ENCODE measurements at places on chromosomes 4 and X. TPM values are rescaled to one million over a fixed set of nuclear protein-coding genes. Genes with fewer than 3 reads are reported as not detected.

Gene ASMT
- not detected for total RNA-seq

Gene LPAR4
- 0.82 TPM for total RNA-seq

DNA sequence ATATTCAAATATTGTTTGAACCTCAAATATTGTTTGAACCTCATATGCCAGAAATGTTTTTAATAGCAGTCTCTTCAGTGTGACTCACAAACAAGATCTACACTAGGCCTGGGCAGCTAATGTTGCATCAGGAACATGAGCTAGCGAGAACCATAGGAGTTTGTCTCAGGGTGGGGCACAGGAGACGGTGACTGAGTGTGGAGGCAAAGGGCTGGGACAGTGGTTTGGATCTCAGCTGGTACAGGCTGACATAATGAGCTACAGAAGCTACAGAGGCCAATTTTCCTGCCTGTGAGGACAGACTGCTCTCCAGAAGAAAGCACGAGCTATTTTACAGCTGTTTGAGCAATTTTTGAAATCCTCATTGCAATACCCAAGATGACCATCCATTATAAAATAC lies 224.7 kb downstream of the CENPC start:
- DNase-seq: no peak

Gene SPANXA2
- not detected for total RNA-seq

- DNase-seq: no peak
Observed at GRCh38 chrX:38402118-38402517, 49.7 kb downstream of the OTC start.

DNA sequence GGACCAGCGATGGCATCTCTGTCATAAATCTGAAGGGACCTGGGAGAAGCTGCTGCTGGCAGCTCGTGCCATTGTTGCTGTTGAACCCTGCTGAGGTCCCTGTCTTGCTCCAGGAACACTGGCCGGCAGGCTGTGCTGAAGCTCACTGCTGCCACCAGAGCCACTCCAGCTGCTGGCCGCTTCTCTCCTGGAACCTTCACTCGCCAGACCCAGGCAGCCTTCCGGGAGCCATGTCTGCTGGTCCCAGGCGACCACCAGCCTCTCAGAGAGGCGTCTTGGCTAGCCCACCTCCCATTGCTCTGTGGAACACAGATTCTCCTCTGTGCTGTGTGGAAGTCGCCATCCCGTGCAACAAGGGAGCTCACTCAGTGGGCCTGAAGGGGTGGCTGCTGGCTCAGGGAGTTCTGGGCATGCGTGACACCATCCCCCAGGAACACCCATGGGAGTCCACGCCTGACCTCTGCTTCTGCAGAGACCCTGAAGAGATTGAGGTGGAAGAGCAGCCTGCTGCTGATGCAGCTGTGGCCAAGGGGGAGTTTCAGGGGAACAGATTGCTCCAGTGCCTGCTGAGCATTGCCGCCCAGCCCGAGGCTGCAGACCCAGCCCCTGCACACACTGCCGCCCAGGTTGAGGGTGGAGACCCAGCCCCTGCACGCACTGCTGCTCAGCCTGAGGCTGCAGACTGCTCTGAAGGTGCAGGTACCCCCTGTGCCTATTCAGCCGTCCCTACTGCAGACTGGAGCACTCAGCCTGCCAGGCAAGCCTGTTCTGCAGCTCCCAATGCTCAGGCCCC lies 33.1 kb upstream of the CYP4V2 start:
- no peak for DNase-seq

DNA sequence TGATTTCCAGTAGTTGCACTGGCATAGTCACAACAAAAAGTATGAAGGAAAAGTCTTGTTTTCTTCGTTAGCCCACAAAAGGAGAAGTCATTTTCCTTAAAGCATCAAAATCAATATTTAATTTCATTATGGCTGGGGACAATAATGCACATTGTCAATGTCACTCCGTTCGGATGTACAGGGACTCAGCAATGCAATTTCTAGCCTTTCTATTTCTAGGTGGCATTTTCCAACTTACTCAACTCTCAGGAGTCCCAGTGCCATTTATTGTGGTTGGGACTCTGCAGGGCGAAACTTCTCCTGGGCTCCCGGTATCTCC lies 99.6 kb downstream of the CEP135 start:
- DNase-seq: no peak

- no peak for DNase-seq
Observed at GRCh38 chrX:123738378-123738940, 5.6 kb upstream of the THOC2 start.

DNA sequence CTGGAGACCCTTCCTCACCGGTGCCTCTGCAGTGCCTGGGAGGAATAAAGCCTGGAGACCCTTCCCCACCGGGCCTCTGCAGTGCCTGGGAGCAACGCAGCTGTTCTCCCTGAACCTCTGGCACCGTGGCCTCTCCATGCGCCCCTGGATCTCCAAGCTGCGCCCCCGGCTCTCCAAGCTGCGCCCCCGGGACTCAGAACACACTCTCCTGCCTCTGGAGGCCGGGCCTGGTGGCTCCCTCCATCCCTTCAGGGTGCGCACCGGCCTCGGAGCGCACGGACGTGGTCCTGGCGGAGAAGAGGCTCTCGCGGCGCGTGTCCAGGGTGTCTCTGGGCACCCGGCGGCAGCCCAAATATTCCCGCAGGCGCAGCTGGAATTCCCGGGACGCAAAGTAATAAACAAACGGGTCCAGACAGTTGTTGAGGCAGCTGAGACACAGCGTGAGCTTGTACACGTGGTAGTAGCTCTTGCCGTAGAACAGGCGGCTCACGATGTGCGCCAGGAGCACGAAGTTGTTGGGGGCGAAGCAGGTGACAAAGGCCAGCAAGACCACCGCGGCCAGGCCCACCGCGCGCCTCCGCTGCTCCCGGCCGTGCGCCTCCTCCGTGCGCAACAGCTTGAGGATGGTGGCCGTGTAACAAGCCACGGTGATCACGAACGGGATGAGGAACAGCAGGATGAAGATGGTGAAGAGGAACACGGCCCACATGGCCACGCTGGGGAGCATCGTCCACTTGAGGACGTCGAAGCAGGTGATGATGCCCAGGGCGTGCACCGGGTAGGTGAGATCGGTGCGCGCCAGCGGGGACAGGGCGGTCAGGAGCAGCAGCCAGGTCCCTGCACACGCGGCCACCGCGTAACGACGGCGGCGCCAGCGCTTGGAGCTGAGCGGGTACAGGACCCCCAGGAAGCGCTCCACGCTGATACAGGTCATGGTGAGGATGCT lies 12.8 kb upstream of the ASMTL start:
- DNase-seq: no peak

GRCh38 chr4:1972414-1972813 lies 36.4 kb downstream of the NELFA start:
- DNase-seq: no peak

DNA sequence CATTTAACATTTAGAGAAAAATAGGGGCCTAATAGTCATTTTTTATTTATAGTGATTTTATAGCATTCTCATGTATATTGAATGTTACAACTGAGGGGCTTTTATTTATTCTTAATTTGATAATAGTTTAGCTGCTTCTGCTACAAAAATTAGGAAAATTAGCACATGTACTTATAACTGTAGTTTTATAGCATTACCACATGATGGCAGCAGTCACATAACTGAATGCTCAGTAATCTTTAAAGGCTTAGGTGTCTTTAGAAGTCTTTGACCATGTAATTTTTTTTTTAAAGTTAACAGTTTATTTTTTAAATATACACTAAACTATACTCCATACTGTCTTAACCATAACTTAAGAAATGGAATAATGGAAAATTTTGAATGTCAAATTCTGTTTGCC lies 136.6 kb downstream of the STAG2 start:
- DNase-seq: no peak

DNA sequence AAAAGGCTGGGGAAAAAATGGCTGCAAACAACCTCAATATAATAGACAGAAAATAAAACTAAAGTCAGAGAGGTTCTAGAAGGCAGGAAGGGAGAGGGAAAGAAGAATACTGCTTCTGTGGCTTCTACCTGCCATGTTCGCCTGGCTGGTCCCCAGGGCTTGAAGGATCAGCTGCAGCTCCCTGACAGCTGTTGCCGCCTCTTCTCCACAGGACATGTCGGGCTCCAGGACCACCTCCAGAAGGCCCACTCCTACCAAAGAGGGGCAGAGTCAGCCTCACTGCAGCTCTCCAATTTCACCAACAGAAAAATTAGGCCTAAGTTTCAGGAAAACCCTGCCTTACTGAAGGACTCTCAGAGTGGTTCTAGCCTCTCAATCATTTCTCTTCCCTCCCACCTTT lies 44.9 kb downstream of the GATB start:
- no peak for DNase-seq

DNA sequence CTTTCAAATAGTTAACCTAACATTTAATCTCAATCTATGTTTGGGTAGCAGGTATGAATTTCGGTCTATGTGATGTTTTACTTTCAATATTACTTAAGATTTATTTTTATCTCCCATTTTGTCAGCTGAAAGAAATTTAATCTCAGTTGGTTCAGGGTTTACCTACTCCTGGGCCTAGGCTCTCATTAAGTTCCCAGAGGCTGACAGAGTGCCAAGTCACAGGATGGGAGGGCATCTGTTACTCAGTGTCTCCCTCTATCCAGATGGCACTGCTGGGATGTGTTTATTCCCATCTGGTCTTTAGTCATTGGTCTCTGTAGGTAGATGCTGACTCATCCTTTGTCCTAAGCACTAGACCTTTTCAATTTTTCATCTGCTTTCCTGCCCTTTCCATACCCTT lies 129.4 kb upstream of the ARSJ start:
- DNase-seq: no peak

DNA sequence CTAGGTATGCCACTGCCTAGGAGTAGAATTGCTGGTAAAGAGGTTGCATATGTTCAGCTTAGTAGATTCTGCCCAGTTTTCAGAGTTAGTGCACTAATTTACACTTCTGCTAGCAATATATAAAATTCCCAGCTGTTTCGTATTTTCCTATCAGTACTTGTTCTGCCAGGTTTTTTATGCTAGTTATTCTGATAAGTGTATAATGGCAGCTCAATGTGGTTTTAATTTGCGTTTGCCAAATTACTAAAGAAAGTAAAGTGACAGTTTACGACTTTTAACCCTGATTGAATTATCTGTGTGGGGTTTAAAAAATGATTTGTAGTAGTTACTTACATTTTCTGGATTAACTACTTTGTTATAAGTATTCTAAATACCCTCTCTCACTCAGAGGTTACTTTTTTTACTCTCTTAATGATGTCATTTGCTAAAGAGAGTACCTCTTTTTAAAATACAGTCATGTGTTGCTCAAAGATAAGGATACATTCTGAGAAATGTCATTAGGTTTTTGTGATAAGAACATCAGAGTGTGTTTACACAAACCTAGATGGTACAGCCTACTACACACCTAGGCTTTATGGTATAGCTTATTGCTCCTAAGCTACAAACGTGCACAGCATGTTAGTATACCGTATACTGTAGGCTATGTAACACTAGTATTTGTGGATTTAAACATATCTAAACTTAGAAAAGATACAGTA lies 363.2 kb downstream of the IL15 start:
- DNase-seq: no peak

Gene PLP1
- 5.1 TPM for total RNA-seq

Gene PWWP3B
- 0.93 TPM for total RNA-seq

- DNase-seq: no peak
Observed at GRCh38 chrX:50799531-50799961, 14.4 kb downstream of the SHROOM4 start.

- no peak for DNase-seq
Observed at GRCh38 chrX:128818690-128819089, 704.6 kb downstream of the SMARCA1 start.

DNA sequence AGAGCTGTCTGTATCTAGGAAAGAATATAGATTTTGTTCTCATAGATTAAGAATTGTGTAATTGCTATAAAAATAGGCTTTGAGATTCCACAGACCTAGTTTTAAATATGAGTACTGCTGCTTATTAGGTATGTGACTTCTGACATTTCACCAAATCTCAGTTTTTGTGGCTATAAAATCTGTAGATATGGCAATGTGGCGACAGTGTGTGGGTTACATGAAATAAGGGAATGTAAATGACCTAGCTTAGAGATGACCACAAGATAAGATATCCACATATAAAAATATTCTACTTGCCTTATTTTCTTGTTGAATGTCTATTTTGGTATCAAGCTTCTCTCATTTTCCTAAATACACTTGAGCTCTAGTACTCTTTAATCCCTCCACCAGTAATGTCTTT lies 193.8 kb downstream of the UNC5C start:
- no peak for DNase-seq

DNA sequence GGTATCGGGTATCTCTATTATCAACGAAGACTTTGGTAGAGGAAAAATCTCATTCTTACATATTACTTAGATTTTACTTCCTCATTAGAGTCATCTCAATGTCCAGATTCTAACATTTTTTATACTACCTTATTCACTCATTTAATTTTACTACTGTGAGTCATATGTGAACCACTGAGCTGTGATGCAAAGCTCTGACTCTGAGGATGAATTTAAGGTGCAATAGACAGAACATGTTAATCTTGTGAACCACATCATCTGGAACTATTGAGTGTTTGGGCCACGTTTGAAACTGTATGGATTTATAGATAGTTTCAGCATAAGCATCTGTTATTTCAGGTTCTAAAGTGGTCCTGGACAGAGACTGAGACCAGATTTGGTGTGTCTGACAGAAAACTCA lies 78.4 kb downstream of the PWWP3B start:
- no peak for DNase-seq

Gene SLC25A53
- 2.8 TPM for total RNA-seq

DNA sequence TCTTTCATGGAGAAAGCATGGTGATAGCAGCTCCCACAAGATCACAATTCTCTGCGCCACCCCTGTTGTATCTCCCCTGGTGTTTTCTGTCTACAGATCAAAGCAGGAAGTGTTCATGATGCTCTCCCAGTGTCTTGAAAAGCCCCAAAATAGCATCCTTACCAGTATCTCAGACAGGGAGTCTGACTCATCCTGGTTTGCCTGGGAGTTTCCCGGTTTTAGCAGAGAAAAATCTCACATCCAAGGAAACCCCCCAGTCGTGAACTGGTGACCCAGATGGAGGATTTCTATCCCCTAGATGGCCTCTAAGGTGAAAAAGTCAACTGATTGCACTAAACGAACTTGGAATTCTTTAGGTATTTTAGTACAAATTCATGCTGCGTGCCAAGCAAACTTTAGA lies 64.3 kb upstream of the NR0B1 start:
- no peak for DNase-seq

DNA sequence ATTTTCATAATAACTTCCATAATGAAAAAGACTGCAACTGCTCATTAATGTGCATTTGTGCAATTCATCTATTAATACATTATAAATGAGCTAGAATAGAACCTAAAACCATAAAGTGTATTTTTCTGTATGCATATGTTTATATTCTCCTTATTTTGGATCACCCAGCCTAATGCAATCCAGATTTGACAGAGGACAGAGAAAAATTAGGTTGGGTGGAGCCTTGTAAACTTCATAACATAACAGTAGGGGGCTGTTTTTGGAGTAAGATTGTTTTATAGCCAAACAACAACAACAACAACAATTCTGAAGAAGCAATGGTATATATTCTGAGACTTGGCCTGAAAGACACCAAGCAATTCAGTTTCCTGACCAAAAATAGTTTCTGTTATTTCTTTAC lies 615.3 kb upstream of the SLIT2 start:
- no peak for DNase-seq

GRCh38 chrX:125202591-125203248 lies 117.0 kb upstream of the TEX13C start:
- DNase-seq: no peak
